ENCODE measurements at places on chromosomes 3 and 15. TPM values are rescaled to one million over a fixed set of nuclear protein-coding genes. Genes with fewer than 3 reads are reported as not detected.

Gene SYNM
- 105 TPM for total RNA-seq

Gene DUOXA2
- total RNA-seq = not detected

GRCh38 chr15:74631935-74632560 lies 16.4 kb downstream of the CLK3 start:
- DNase-seq = no peak

DNA sequence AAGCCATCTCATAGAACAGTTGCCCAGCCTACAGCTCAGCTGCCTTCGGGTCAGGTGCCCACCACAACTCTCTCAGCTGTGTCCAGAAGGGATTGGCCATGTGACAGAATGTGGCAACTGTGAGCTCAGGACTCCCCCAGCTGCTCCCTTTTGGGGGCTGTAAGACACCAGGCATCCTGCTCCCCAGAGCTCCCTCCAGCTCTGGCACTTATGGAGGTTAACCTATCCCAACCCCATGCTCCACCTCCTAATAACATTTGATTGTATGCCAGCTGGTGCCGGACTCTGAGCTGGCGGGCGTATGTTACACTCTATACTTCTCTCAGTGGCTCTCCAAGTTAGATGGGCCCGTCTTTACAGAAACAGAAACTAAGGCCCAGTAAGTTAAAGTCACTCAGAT lies 222.8 kb downstream of the FAM43A start:
- no peak for DNase-seq

DNA sequence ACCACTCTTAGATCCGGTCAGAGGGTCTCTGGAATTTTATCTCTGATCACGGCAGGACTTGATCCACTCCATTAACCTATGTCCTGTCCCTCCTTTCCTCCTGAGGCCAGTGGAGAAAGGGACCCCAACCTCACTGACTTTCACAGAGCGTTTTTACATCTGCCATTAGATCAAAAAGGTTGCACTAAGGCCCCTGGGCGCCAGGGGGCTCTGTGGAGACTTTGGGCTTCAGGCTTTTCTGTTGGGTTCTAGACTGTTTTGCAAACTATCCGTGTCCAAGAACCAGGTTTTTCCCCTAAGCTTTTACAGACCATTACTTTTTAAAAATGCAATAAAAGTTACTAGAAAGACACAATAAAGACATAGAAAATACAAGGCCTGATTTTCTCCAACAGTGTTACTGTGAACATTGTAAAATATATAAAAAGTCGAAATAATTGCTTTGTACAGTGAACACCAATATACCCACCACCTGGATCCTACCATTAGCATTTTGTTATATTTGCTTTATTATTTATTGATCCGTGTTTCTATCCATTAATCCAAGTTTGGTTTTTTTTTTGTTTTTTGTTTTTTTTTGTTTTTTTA lies 159.7 kb downstream of the POLR2M start:
- DNase-seq = peak; percentile 47

- DNase-seq = no peak
These were observed 687.2 kb upstream of the SGO1 start for GRCh38 chr3:20873235-20873634.

- DNase-seq = peak; percentile 64
These were observed 22.7 kb downstream of the IRAK2 start for GRCh38 chr3:10187290-10187876.

DNA sequence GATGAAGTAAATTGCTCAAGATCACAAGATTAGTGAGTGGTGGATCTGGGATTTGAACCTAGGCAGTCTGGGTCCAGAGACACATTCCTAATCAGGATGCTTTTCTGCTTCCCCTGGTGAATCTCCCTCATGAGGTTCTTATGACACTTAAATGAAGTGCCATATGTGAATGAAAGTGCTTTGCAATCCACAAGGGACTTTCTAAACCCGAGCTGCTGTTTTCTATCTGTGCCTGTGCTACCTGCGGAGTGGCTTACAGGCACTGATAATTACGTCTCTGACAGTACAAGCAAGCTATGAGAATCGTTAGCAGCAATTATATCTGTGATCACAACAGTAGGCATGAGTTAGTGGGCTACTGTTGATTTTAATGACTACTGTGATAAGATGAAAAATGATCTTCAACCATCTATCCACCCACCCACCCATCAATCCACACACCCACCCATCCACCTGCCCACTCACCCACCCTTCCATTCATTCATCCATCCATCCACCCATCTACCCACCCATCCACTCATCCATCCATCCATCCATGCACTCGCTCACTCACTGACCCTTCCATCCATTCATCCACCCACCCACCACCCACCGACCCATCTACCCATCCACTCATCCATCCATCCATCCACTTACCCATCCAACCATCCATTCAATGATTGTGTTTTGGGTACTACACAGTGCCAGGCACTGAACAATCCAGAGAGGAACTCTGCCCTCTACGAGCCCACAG lies 51.8 kb downstream of the ATP2B2 start:
- DNase-seq = no peak

DNA sequence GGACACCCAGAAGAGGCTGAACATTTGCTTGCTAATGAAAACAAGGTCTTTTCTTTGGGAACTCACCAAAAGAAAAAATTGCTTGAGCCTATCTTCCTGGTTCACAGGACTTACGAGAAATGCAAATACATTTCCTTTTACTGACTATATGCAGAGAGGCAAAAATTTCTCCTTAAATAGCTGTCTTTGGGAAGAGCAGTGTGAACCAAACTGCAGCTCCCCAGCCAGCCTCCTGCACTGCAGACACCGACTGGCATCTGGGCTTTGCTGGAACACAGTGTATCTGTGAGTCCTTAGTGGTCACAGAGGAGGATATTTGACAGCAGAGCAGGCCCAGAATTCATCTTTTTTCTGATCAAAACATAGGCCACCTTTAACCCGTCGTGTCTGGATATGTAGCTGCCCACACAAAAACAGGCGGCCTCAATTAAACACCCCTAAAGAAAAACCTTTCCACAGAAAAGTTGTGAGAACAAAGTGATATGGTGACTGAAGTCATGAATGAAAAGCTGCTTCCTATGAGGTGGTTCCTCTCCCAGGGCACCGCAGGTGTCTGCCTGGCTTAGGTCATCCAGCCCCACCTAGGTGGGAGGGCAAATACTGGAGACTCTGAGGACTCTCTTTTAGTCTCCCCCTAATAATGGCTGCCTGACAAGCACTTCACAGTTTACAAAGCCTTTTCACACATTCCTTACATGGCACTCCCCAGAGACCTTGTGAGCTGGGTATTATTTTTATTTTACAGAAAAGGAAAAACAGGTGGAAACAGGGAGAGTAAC lies 46.1 kb upstream of the TMEM158 start:
- DNase-seq = no peak

Data from dermis microvascular lymphatic vessel endothelial cell (primary cell).